ENCODE measurements at places on chromosomes 5 and 9. TPM values are rescaled to one million over a fixed set of nuclear protein-coding genes. Genes with fewer than 3 reads are reported as not detected.

GRCh38 chr5:143979044-143979690, 167.2 kb downstream of the HMHB1 start:
- no peak for DNase-seq

DNA sequence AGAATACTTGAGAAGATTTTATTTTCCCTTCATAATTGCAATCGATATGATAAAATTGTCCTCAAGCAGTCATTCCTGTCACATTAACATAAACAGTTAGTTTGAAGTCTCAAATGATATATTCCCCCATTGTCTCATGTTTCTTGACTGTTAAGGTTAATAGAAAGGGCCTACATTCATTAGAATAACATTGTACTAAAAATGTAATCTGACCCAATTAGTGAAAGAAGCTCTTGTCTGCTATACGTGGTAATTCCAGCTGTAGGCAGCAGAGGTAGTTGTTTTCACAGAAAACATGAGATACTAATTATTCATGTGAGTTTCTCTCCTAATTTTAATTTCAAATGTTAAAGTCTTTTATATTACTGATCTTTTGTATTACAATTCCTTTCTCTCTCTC, 25.9 kb upstream of the AP3B1 start:
- peak; percentile 5 for DNase-seq

GRCh38 chr5:41735213-41735612, 135.0 kb downstream of the OXCT1 start:
- DNase-seq: no peak

TAF11L14 gene
- polyA plus RNA-seq: not detected

DNA sequence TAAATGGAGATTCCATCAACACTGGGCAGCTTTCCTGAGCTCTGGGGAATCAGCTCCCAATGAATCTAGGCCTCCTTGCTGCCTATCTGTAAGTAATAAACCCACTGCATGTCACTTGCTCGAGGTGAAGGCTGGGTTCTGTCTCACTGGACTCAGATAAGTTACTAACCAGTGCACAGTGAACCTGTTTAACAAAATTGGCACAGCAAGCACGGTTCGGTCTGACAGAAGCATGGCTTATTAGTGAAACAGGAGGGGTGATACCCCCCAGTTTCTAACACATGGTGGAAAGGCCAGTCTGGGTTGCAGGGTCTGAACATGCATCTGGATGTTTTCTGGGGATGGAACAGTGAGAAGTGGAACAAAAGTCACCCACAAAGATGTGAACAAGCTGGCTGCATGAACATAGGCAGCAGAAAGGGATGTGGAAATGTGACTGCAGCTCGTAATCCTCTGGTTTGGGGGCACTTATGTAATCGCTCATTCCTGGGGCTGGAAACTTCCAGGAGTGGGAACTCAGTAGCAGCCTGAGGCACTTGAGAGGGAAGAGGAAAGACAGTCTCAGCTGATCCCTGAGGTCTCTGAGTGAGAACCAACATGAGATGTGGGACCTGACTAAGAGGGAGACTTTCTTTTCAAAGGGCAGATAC, 37.7 kb downstream of the UGT3A2 start:
- DNase-seq: no peak
